ENCODE measurements at places on chromosomes 16 and 17. TPM values are rescaled to one million over a fixed set of nuclear protein-coding genes. Genes with fewer than 3 reads are reported as not detected.
A peak's percentile ranks its signal among the peaks of the same experiment; 100 is the strongest.

Gene PIK3R6
- total RNA-seq: 1.7 TPM

- DNase-seq: peak; percentile 75
Observed at GRCh38 chr16:4272114-4272956, 488 bp downstream of the TFAP4 start.

GRCh38 chr17:43927060-43927864, 15.0 kb downstream of the PPY start:
- DNase-seq: no peak

GRCh38 chr17:21034340-21035235, 8.2 kb downstream of the USP22 start:
- DNase-seq: no peak

DNA sequence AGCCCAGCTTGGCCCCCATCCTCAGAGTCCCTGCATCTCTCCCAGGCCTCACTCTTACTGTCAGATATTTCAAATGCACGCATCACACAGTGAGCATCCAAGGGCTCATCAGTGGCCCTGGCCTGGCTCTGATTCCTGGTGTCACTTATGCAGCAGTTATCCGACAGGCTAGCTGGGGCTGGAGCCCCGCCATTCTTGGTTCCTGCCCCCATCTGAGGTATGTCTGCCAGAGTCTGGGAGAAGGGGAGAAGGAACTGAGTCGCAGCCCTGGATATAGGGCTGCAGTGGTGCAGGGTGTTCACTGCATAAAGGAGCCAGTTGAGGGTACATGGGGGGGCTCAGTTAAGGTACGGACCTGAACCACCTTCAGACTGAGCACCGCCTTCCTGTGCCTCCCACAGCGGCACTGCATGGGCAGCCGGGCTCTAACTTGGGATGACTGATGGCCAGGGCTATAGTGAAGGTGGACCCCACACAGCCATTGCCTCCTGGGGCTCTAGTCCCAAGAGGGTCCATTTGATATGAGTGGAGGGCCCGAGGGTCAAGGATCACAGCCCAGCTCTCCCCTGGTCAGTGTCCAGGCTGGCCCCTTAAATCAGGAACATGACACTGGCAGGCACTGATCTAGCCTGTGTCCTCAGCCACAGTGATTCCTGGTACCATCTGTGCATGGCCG, 1.8 kb upstream of the RASD1 start:
- DNase-seq: no peak

Gene CACNB1
- 19.1 TPM for total RNA-seq

GRCh38 chr17:2040219-2040827, 1.5 kb upstream of the OVCA2 start:
- DNase-seq: no peak

Gene YBX2
- not detected for total RNA-seq

GRCh38 chr16:29808219-29808900, 2.0 kb downstream of the MAZ start:
- peak; percentile 61 for DNase-seq

Gene KRTAP2-2
- not detected for total RNA-seq

Gene SPATA32
- not detected for total RNA-seq

Gene DNASE1L2
- total RNA-seq: 1.5 TPM

Gene PPP1R9B
- 38.4 TPM for total RNA-seq

Gene FBXO39
- 0.23 TPM for total RNA-seq

Gene ARSG
- 19.4 TPM for total RNA-seq

DNA sequence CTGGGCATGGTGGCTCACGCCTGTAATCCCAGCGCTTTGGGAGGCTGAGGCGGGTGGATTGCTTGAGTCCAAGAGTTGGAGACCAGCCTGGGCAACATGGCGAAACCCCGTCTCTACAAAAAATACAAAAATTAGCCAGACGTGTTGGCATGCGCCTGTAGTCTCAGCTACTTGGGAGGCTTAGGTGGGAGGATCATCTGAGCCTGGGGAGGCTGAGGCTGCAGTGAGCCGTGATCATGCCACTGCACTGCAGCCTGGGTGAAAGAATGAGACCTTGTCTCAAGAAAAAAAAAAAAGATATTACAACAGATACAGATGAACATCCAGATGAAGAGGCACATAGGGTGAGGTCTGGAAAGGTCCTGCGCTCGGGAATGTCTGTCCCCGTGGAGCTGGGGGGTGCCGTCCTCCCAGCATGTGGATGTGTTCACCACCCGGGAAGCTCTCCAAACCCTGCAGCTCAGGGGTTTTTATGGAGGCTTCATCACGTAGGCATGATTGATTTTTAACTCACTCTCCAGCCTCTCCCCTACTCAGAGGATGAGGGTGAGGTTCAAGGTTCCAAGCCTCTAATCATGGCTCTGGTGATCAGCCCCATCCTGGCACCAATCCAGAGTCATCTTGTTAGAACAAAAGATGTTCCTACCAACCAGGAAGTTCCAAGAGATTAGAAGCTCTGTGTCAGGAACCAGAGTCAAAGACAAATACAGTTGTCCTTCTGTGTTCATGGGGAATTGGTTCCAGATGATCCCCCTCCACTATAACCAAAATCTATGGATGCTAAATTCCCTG, 85.0 kb upstream of the DNAJA2 start:
- no peak for DNase-seq

Gene KRT39
- total RNA-seq: not detected

DNA sequence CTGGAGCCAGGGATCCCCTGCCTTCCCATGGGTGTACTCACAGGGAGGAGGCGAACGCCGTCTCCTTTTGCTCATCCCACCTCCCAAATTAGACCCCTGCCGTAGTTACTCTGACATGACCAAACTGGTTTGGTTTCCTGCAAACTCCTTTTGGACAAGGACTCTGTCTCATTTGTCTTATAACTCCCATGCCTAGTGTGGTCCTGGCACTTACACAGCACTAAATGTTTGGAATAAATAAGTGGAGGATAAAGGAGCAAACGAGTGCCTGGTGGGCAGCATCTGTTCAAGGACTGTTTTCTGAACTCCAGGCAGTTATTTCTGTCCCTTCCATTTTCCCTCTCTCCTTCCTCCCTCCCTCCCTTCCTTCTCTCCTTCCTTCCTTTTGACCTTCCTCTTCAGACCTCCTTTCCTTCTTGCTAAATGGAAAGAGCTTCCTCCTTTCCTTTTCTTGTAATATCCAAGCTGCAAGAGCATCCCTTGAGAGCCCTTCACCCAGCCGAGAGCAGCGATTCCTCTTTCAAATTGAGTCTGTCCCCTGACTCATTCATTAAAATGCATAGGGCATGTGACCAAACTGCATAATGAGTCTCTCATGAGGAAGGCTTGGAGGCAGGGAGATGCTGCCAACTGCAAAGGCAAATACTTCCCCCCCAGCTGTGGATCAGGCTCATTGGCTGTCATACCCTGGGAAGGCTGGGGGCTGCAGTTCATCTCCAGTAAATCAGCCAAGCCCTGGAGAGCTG, 36.8 kb downstream of the CHD9 start:
- peak; percentile 53 for DNase-seq

DNA sequence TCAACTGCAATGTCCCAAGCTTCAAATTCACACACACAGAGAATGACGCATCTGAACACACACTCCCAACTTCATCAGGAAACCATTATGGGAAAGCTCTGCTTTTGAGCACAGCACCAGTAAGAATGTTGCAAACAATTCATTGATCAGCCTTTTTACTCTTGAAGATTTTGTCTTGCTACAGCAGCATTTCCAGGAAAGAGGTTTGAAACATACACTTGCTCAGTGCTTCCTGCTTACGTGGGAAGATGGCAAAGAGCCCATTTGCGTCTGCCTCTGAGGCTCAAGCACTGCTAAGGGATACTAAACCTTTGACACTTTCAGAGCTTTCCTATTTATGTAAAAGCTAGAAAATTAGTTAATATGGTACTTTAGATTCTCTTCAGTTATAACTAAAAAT, 77.2 kb upstream of the MON1B start:
- DNase-seq: no peak

Gene PKMYT1
- 2.2 TPM for total RNA-seq

Gene CACNG3
- not detected for total RNA-seq

Gene KRT36
- total RNA-seq: not detected

GRCh38 chr17:42843358-42843934, 934 bp upstream of the AOC2 start:
- no peak for DNase-seq

GRCh38 chr16:79871906-79872305, 271.4 kb upstream of the MAF start:
- no peak for DNase-seq

GRCh38 chr17:21275579-21276263, 8.8 kb upstream of the MAP2K3 start:
- peak; percentile 95 for DNase-seq

GRCh38 chr16:69935278-69935711, 15.8 kb upstream of the CLEC18A start:
- no peak for DNase-seq

Gene CD300H
- not detected for total RNA-seq

Gene SULT1A4
- 3.3 TPM for total RNA-seq

DNA sequence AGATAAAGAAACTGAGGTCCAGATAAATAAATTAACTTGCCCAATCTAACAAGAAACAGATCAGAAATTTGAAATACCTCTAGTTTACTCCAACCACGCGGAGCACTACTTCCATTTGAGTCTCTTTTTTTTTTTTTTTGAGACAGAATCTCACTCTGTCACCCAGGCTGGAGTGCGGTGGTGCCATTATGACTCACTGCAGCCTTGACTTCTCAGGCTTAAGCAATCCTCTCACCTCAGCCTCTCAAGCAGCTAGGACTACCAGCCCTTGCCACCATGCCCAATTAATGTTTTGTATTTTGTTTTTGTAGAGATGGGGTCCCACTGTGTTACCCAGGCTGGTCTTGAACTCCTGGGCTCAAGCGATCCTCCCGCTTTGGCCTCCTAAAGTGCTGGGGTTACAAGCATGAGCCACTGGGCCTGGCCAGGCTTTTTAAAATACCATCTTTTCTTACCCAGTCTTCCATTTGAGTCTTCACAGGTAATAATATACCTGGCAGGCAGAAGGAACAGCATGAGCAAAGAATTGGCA, 3.3 kb upstream of the NACA2 start:
- DNase-seq: no peak

Gene NPIPA5
- total RNA-seq: 15.6 TPM
